ENCODE measurements at places on chromosomes 2 and 18. TPM values are rescaled to one million over a fixed set of nuclear protein-coding genes. Genes with fewer than 3 reads are reported as not detected.

GRCh38 chr2:108778857-108779256 lies 7.7 kb upstream of the CCDC138 start:
- DNase-seq: no peak

DNA sequence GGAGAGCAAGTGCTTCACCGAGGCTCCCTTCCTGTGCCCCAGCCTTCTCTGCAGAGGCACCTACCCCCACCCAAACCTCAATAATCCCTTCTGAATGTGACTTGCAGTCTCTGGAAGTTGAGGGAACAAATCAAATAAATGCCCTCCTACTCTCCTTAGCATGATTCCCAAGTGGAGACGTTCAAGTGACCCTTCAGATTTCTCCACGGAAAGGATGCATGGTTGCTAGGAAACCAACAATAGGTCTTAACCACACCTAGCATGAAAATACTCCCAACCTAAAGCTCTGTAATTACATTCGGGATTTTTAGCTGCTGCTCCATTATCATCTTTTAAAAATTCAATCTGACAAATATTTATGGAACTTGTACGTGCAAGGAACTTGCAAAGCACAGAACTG lies 50.2 kb upstream of the CABLES1 start:
- no peak for DNase-seq

GRCh38 chr2:25760297-25760696 lies 86.9 kb upstream of the DTNB start:
- DNase-seq: no peak

The STK25 gene
- polyA plus RNA-seq: 481 TPM

The ING5 gene
- 71.9 TPM for polyA plus RNA-seq

Data from HepG2 (cell line).